AG08396 (cell line): ENCODE measurements at places on chromosomes 1 and 21.

DNA sequence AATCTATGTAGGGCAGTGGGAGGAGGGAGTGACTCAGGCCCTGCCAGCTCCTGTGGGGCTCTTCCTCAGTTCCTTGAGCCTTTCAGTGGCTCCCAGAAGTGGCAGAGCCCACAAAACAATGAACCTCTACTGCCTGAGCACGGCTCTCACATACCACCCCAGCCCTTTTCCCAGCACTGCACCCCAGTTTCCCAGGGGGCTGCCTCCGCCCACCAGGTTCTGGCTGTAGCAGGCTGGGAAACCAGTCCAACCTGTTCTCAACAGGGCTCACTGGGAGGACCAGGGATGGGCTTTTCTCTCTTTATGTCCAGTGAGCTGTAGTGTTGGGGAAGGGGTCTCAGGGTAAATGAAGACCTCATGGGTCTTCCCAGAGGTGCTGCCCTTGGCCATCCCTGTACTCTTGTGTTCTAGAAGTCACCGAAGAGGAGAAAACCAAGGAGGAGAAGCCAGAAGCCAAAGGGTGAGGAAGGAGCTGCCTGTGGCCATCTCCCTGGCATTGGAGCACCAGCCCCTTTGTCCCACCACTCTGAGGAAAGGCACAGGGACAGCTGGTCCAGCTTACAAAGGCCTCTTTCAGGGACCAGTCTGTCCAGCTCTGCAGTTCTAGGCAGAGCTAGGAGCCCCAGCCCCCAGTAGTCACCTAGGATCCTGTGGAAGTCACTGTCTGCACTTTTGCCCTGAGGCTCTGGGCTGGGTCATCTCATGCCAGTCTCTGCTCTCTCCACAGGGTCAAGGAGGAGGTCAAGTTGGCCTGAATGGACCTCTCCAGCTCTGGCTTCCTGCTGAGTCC lies 3.5 kb downstream of the MARCKSL1 start:
- DNase-seq = no peak

DNA sequence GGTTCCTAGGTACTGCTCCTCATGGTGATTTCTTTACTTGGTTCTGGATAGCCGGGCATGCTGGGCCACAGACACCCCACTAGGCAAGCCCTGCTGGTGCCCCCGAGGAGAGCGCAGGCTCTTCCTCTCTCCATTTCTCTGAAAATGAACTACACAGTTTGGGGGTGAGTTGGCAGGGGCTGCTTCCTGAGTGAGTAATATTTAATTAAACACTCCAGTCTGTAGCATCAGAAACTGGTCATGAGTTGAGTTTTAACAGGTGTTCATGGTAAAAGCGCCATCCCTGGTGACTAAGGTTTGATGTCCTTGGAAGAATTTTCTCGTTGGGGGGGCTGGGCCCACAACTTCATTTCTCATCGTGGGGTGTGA lies 1.7 kb downstream of the SPSB1 start:
- DNase-seq = no peak

DNA sequence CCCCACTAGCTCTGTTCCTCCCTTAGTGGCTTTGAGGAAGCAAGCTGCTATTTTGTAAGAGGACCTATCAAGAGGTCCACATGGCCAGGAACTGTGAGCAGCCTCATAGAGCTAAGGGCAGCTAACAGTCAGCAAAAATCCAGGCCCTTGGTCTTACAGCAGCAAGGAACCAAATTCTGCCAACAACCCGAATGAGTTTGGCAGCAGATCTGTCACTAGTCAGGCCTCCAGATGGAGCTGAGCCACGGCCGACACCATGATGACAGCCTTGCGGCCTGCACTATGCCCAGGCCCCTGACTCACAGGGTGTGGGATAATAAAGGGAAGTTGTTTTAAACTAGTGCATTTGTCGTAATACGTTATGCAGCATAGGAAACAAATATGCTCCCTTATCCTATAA lies 28.0 kb upstream of the H3-3A start:
- peak; percentile 86 for DNase-seq

- no peak for DNase-seq
Measured at GRCh38 chr1:223312273-223312672, 51.7 kb downstream of the SUSD4 start.

- peak; percentile 51 for DNase-seq
Measured at GRCh38 chr1:1020415-1021009, 592 bp downstream of the AGRN start.

GRCh38 chr1:245166471-245166885 lies 11.7 kb downstream of the KIF26B start:
- DNase-seq = peak; percentile 69

GRCh38 chr1:57741521-57741920 lies 317.7 kb upstream of the DAB1 start:
- DNase-seq = no peak

DNA sequence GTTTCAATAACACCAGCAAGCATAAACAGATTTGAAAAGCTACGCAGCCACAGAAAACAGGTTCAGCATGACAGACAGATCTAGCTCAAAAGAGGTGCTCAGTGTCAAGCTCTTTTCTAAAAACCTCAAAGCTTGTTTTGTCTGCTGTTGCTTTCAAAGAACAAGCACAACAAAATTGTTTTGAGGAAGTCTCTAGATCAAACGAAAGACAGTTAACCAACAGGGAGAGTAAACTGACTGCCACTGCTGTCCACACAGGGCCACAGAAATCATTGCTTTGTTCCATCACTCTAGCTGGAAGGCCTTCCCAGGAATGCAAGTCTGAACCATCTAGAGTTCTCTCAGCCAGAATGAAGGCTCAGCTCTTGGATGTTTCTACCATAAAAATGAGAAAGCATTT lies 12.8 kb downstream of the APP start:
- DNase-seq = no peak
